Fibroblast of lung (primary cell): ENCODE measurements at places on chromosomes 5 and 9. TPM values are rescaled to one million over a fixed set of nuclear protein-coding genes. Genes with fewer than 3 reads are reported as not detected.

Gene HK3
- total RNA-seq = under 0.01 TPM in 1 of 2 replicates, not detected in the other

Gene CCDC192
- not detected in 2 replicates for total RNA-seq

- peaks cover 34% of the 10 kb centered on the region for H3K4me1 ChIP-seq
- no peak overlapping the region for H3K4me3 ChIP-seq
- no peaks in the 10 kb centered on the region for H3K27me3 ChIP-seq
- peak; percentile 72 for DNase-seq
- H3K36me3 ChIP-seq = no peaks in the 10 kb centered on the region
Observed at GRCh38 chr5:10556289-10556807, 7.5 kb upstream of the ANKRD33B start.

DNA sequence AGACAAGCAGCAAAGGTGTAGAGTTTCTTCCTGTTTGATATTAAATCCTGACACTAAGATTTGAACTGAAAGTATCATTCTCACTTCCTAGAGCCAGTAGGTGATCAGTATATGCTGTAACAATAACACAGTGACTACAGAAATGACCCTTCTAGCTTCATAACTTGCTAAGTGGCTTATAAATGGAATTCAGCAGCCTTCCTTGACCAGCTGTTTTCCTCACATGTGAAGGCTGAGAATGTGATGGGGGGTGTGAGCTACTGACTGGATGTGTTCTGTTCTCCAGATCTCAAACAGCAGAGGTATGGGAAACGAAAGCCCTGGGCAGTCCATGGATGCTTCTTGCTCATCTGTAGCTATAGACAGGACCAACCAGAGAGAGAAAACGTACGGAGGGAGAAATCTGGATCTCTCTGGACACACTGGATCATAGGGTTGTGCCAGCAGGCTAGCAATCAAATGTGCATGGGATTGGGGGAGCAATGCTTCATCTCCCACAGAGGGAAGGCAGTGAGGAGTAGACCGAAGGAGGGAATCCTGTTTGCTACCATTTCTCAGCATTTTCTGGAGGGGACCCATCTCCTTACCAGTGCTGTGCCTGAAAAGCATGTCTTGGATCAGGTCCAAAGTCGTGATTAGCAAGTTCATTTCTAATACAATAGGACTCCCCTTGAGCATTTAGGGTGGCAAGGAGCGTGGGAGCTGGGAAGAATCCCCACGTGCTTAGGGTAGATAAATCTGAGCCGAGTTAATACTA, 39.4 kb downstream of the TNFAIP8 start:
- no peak overlapping the region for H3K27ac ChIP-seq
- peaks cover 3% of the 10 kb centered on the region for H3K4me1 ChIP-seq
- no peaks in the 10 kb centered on the region for H3K36me3 ChIP-seq
- H3K27me3 ChIP-seq = no peaks in the 10 kb centered on the region

DNA sequence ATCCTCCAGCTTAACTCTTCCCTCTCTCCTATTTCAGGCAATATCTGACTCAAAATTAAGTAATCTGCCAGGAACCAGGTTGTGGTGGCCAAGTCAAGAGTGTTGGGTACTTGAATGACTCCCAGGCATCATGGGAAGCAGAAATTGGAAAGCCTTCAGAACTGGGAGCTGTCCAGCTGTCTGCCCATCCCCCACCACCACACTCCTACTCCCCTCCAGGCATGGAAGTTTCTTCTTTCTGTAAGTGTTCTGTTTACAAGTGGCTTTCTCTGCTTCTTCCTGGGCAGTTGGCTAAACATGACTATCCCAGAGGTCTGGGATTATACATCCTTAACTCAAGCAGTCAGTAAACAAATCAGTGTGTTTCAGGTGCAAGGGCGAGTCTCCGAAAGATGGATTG, 14.6 kb upstream of the PBX3 start:
- H3K4me1 ChIP-seq = no peaks in the 10 kb centered on the region
- no peaks in the 10 kb centered on the region for H3K36me3 ChIP-seq
- H3K27me3 ChIP-seq = peaks cover 4% of the 10 kb centered on the region
- no peak overlapping the region for H3K27ac ChIP-seq
- DNase-seq = no peak

- no peaks in the 10 kb centered on the region for H3K4me1 ChIP-seq
- no peak overlapping the region for H3K27ac ChIP-seq
- H3K27me3 ChIP-seq = no peaks in the 10 kb centered on the region
- no peak overlapping the region for H3K4me3 ChIP-seq
- peaks cover 9% of the 10 kb centered on the region for H3K36me3 ChIP-seq
- DNase-seq = no peak
Observed at GRCh38 chr9:86300701-86301100, 18.4 kb upstream of the ISCA1 start.
